Activated CD4-positive, alpha-beta T cell treated with anti-CD3 and anti-CD28 coated beads for 1 hour (primary cell): ENCODE measurements at places on chromosomes 2 and 18.
A peak's percentile ranks its signal among the peaks of the same experiment; 100 is the strongest.

GRCh38 chr2:102083393-102083703, 59.2 kb upstream of the IL1R1 start:
- DNase-seq = no peak

GRCh38 chr2:38026846-38027245, 49.1 kb downstream of the CYP1B1 start:
- no peak for DNase-seq

DNA sequence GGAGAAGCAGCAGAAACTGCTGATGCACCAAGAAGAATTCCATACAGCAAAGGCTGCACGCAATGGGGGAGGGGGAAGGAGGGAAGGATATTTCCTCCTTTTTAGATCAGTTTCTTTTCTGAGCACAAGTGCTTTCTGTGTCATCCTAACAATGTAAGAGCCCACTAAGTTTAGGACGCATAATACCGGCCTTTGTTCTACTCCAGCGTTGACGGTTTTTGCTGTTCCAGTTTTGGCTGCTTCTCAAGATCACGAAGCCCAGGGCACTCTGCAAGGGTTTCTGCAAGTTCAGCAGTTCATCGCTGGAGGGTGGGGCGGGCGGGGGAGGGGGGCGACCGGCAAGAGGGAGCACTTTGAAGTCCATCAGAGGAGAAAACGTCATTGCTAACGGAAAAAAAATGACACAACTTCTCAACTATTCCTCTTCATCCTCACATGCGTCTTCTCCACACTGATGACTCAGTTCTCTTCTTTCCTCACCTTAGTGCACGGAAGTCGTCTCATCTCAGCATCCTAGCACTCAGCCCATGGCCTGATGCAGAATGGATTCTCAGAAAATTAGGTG, 8.7 kb downstream of the FAM178B start:
- no peak for DNase-seq

DNA sequence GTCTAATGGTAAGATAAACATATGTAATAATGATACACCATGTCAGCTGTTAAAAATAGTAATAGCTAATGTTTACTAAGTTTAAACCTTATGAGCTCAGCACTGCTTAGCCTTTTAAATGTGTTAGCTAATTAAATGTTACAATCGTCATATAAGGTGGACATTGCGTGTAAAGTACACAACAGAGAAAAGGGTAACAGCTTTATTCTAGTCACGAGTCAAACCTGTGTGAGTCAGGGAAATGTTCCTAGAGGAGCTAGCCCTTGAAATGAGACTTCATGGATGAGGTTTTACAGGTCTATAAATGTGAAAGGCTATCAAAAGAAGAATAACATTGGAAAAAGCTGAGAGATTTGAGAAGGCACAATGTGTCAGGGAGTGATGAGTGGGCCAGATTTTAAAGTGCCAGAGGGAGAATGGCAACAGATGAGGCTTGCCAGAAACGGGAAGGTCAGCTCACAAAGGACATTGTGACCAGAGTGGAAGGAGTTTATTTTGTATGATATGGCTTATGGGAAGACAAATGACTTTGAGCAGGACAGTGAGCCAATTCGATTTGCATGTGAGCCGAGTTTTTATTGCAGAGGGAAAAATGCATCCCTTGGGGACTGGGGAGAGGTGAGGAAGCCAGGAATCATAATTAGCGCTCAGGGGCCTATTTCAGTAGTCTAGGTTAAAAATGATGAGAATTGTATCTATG, 276.3 kb downstream of the CTNNA2 start:
- no peak for DNase-seq

DNA sequence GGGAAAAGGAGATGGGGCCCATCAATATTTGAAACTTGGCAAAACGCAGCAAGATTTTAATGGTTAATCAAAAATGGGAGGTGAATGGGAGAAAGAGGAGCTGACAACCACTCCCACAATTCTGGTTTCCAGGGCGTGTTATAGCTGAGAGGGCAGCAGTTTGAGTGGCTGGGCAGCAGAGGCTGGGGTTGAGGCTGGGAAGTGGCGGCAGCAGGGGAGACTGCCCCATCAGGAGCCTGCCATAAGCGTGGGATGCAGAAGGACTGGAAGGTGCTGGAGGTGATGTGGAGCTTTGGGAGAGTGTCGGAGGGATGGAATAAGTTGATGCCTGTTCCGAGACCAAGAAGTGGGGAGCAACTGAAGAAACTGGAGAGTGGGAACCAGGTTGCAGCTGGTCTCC, 48.9 kb upstream of the SH3RF3 start:
- DNase-seq = no peak

DNA sequence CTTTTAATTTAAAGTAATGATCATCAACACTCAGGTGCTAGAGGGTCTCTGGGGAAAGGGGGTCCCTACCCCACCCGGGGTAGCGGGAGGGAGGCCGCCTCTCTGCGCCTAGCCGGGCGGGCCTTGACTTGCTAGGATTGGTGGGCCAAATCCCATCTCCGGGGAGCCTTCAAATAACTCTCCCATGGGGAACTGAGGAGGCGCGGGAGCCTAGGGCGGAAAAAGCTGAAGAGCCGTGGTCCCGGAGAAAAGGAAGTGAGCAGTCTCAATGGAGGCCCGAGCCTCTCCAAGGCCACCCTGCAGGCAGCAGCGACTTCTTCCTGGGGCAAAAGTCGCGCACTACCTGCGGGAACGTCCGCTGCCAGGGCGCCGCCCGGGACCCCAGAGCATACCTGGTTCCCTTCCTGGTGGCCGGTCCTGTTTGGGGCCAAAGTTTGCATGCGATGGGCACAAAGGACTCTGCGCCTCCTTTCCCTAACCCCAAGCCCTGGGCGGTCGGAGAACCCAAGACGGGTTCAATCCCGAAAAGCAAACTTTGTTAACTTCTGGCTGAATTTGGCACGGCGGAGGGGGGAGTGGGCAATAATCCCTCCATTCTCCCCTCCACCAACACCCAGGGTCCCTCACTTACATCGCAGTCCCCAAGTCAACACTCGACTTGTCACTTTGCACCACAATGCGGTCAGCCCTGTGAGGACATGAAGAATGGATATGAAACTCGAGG, 13.6 kb downstream of the EN1 start:
- DNase-seq = no peak

DNA sequence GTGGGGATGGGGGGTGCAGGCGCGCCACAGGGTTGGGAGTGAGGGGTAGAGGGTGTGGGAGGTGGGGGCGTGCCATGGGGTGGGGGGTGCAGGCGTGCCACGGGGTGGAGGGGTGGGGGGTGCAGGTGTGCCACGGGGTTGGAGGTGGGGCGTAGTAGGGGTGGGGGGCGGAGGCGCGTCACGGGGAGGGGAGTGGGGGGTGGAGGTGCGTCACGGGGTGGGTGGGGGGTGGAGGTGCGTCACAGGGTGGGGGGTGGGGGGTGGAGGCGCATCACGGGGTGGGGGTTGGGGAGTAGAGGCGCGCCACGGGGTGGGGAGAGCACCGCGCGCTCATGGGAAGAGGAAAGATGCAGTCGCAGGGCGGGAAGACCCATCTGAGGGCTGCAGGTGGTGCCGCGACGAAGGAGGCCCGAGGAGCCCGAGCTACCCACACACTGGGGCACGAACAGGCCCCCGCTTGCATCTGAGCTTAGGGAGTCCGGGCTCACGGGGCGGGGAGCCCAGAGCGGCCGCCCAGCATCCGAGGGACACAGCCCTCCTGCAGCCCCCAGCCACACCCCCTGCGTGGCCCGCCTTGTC, 37.5 kb downstream of the SNED1 start:
- peak; percentile 24 for DNase-seq

DNA sequence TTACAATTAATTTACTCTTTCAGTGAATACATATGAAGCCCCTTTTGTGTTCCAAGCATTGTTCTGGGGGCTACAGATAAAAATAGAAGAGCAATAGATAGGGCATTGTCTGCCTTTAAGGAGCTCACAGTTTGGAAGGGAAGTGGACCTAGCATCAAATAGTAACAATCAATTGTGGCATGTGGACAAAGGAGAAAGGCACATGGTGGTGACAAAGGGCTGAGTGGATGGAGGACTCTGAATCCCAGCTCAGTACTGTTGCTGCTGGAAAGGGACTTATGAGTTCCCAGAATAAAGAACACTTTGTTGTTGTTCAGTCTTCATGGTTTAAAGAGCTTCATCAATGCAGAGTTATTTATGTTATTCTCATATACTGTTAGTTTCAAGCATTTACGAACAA, 217.7 kb downstream of the HRH4 start:
- DNase-seq = no peak

DNA sequence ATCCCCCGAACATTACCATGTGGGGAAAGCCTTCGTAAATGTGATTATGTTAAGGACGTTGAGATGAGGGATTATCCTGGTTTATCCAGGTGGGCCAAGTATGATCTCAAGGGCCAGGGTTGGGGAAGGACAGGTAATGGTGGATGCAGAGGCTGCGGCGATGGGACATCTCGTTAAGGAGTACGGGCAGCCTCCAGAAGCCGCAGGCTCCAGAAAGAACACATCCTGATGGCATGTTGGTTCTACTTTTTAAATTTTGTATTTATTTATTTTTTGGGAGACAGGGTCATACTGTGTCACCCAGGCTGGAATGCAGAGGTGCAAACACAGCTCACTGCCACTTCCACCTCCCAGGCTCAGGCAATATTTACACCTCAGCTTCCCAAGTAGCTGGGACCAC, 86.2 kb upstream of the RAB6C start:
- no peak for DNase-seq

- no peak for DNase-seq
These were observed 261.1 kb downstream of the ANAPC1 start for GRCh38 chr2:111622859-111623258.

- no peak for DNase-seq
These were observed 16.3 kb upstream of the SLC1A4 start for GRCh38 chr2:64972876-64973275.

GRCh38 chr2:239216614-239217273, 184.1 kb downstream of the HDAC4 start:
- no peak for DNase-seq

DNA sequence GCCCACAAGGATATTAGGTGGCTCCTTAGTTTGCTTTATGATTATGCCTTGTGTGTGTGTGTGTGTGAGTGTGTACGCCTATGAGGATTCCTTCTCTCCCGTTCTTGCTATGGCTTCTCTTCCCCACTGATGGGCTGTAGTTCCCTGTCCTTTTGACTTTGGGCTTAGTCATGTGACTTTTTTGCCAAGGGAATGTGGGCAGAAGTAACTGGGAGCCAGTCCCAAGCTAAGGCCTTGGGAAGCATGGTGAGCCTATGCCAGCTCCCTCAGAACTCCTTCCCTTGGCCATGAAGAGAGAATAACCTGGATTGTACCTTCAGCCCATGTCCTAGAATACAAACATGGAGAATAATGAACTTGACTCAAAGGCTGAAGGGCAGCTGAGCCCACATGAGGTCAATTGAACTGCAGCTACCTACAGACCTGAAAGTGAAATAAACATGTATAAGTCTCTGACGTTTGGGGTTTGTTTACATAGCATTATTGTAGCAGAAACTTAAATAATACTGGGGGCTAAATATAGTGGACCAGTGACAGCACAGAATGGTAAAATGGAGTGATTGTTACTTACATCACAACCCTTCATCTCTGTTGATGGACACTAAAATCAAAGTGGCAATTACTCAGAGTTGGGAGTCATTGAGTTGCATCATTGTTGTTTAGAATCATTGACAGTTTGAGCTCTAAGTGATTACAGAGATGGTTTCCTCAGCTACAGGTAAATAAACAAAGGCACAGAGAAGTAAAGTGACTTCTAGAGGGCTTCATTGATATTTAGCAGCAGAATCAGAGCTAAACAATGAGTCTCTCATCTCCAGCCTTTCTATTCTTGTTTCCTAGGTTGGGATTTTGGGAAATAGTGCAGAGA, 15.3 kb upstream of the IL36G start:
- no peak for DNase-seq

- no peak for DNase-seq
These were observed 106.2 kb downstream of the COBLL1 start for GRCh38 chr2:164735309-164735919.

DNA sequence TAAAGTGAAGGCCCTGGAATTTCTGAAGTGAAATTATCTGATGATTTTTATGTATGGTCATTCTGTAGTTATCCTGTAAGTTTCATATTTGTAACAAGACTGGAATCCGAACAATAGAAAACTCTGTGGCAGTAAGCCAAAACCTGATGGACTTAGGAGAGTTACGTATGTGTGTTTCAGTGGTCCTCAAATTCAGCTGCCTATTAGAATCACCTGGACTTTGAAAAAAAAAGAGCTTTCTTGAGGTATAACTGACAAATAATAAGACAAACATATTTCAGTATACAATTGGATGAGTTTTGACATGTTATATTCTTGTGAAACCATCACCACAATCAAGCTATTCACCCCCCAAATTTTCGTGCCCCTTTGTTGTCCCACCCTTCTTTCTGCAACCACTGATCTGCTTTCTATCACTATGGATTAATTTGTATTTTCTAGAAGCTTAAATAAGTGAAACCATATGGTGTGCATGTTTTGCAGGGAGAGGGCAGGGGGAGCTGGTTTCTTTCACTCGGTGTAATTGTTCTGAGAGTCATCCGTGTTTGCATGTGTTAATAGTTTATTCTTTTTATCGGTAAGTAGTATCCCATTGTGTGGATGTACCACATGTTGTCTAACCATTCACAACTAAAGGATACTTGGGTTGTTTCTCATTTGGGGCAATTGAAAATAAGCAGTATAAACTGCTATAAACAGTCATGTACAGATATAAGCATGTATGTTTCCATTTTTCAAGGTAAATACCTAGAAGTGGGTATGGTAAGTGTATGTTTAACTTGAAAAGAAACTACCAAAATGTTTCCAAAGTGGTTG, 50.2 kb upstream of the EML4 start:
- no peak for DNase-seq

- no peak for DNase-seq
These were observed 232.9 kb upstream of the ID2 start for GRCh38 chr2:8448824-8449556.

DNA sequence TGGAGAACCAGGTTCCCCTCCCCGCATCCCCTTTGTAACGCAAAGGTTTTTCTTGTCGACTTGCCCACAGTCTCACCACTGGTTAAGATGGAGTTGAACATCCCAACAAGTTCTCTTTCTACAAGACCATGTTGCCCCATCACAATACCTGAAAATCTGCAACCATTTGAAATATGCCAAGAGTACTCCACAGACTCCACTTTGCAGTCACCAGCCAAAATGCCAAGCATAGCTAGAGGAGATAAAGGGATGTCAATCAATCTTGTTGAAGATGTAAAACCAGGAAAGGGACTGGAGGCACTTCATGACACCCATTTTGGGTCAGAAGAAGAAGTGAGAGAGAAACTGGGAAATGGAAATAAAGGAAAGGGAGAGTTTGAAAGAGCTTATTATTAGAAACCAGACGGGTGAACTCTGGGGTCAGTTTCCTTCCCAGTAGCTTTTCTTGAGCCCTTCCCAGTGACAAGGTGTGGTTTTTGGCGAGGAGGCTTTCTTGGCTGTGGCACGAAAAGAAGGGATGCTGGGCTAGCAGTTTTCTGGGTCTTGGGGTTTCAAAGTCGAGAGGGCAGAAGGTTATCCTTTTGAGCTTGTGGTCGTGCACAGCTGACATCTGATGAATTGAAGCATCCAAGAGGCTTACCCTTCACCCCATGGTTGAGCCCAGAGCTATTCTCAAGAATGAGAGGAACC, 79.3 kb downstream of the ACAA2 start:
- DNase-seq = no peak

GRCh38 chr2:159044804-159045286, 76.4 kb downstream of the TANC1 start:
- DNase-seq = no peak

GRCh38 chr18:50987261-50987660, 19.4 kb downstream of the ELAC1 start:
- no peak for DNase-seq
